C1 segment of cervical spinal cord (tissue), 14 donors: ENCODE measurements at places on chromosomes 1 and 21.

- no peak for DNase-seq
Measured at GRCh38 chr1:33167650-33168447, 14.0 kb downstream of the TRIM62 start.

DNA sequence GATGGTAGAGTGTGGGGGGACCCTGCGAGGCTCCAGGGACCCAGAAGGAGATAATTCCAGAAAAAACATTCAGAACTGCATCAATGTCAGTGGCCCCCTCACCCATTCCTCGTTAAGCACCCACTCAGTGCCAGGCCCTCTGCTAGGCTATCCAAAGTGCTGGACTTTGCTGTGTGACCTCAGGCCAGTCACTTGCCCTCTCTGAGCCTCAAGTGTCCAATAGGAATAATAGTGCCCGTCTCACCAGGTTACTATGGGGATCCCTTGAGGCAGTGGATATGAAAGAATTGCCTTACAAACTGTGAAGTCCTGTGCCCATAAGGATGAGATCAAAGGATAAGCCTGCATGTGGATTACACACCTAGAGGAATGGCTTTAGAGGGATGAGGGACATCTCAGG is 83.4 kb downstream of the IGSF21 start:
- DNase-seq: no peak

DNA sequence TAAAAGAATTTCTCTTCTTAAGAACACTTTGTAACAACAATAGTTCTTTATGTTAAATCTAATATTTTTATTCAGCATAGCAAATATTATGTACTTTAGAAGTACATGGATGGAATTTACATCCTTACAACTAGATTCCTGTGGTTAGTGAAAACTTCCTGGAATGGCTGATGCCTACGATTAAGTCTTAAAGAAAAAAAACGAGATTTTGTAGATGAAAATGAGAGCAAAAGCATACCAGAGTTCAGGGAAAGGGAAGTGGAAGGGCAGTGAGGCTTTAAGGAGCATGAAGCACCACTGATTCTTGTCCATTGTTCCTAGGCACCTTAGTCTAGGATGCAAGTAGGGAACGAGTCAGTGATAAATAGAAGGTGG is 26.7 kb downstream of the CFH start:
- DNase-seq: no peak

- DNase-seq: no peak
Measured at GRCh38 chr1:234527346-234527745, 48.4 kb upstream of the TARBP1 start.
